ENCODE measurements at places on chromosomes 4 and X.
A peak's percentile ranks its signal among the peaks of the same experiment; 100 is the strongest.

- DNase-seq = peak; percentile 38
Observed at GRCh38 chr4:169009286-169010124, 550 bp downstream of the CBR4 start.

GRCh38 chr4:26576231-26576739 lies 7.6 kb upstream of the TBC1D19 start:
- DNase-seq = no peak

GRCh38 chr4:163109967-163110366 lies 56.7 kb downstream of the NAF1 start:
- no peak for DNase-seq

- no peak for DNase-seq
Observed at GRCh38 chr4:154622598-154622997, 10.1 kb upstream of the FGG start.

Measured in T-helper 1 cell (primary cell).